RCC 7860 (cell line): ENCODE measurements at places on chromosomes 3 and 15.

DNA sequence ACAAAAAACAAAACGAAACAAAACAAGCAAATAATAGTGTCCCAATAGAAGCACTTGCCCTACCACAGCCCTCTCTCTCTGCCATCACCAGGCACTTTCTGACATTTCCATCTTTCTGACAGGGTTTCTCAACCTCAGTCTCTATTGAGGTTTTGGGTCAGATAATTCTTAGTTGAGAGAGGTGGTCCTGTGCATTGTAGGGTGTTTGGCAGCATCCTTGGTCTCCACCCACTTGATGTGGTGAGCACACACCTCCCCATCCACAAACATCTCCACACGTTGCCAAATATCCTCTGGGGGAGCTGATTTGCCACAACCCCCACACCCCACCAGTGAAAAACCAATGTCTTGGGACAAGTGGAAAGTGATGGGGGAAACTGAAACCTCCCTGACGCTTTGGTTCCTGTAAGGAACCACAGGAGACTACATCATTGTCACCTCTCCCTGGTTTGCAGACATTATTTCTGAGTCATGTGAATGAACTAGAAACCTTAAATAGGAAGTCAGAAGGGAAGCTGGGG is 733.7 kb upstream of the CFAP20DC start:
- DNase-seq: no peak

DNA sequence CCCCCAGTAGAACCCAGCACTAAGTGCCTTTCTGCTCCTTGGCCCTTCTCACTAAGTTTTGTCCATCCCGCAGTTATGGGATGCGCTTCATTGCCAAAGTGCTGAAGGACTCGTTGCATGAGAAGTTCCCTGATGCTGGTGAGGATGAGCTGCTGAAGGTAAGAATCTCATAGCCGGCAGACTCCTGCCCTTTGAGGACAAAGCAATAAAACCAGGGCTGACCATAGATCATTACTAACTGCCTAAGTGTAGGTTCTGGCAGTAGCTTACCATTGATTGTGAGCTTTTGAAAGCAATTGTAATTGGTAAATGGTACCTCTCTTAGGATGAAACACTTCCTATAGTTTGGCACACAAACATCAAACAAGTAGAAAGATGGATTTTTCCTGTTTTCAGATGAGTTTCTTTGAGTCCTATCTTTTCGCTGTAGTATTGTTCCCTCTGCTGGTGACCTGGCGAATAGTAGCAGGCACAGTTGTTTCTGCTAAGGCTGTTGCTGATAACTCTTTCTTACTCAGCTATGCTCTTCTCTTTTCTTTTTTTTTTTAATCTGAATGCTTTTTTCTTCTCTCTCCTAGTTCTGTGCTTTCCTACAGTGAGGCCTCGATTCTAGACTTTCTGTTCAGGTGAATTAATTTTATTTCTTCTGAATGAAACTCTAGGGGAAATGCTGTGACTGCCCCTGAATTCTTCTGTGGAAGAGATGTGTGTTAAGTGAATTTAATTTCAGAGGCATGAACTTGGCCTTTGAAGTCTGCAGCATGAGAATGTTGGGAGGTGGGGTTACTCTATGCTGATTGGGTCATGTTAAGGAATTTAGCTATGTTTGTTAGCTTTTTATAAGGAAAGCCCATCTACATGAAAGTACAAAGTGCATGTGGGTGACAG is 47.4 kb upstream of the CRTC3 start:
- peak; percentile 33 for DNase-seq

DNA sequence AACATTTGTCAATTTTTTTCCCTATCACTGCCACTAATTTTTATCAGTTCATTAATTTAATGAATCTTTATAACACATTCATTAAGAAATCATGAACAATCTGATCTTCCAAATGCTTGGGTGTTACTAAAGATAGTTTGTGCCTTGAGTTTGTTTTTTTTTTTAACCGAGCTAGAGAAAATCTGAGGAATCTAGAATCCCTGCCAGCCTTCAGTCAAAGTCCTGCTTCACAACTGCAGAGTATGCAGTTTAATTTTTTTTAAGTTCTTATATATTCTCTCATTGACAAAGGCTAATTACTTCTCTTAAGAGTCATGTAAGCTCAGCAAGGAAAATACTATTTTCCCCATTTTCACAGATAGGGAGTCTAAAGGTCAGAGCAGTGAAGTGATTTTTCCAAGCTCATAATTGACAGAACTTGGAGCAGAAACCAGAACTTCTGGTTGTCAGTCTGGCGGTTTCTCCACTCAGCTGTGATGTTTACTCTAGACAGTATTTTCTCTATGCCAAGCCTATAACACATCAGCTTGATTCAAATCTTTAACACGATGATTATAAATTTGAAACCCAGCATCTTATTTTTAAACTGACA is 55.7 kb downstream of the TNIK start:
- no peak for DNase-seq

GRCh38 chr3:127014536-127015281 is 31.8 kb downstream of the PLXNA1 start:
- DNase-seq: no peak

DNA sequence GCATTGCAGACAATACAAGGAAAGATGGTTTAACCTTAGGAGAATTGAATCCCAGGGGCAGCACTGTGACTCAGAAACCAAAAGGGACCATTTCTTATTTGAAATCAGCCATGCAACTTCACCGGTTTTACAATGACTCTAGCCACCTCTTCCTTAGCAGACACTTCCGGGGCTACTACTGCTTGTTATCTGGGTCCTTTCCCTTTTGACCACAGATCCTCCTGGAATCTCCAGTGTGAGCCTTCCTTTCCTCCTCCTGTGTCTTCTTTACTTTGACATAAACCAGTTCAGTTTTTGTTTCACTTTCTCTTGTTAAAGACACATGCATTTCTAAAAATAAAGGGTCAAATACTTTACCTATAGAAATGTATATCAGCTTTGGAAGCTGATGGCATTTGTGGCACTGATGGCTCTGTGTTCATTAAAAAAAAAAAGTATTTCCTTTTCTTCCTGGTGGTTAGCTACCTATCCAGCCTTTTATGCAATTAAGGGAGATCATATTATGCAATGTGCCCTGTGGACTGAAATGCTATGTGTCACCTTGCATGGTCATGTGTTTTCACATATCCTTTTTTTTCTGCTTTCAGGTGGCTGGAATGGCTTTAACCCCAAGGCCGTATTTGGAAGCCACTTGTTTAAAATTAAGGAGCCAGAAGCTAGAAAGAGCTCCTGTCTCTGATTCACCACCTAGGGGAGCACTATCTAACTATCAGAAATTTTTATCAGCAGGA is 296.2 kb downstream of the CHL1 start:
- no peak for DNase-seq

DNA sequence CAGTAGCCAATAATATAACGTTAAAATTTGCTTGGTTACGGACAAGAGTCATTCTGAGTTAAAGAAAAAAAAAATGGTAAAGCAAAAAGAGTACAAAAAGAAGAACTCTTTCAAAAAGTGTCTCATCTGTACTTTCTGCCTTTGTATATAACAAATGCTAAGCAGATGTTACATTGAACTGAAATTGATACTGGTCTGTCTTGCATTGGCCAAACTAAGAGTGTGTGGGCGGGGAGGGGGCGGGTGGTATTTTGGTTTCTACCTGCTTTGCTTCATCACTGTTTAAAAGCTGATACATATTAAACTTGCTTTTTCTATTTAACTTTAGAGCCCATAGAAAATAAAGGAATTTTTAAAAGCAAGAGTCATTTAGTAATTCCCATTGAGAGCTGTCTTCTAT is 215.0 kb upstream of the THBS1 start:
- no peak for DNase-seq

DNA sequence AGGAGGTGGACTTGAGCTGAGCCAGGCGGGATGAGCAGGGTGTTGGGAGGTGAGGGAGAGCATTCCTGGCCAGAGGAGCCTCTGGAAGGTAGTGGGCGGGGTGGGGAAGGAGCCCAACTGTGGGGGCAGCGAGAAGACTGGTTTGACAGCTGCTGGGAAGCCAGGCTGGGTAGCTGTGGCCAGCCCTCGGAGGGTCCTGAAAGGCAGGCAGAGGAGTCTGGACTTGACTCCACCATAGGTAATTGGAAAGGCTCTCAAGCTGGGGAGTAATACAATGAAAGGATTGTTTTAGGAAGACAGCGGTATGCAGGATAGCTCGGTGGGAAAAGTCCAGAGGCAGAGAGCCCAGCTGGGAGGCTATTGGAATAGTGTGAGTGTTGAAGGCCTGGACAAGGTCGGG is 17.2 kb downstream of the EPHB3 start:
- DNase-seq: no peak

DNA sequence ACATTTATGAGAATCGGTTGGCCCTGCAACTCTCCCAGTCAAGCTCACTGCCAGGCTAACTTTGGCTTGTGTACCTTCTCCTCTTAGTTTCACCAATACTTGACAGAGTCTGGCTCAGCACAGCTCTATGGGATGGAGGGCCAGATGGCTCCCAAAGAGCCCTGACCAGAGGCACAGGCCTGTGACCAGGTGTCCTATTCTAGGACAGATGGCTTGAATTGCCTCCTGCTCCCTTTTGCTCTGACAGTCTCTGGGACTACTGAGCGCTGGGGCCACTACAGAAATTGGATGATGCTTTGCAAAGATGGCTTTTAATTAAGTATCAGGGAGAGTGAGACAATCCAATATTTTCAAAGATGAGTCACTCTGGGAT is 10.3 kb upstream of the ARID3B start:
- no peak for DNase-seq

GRCh38 chr3:9861626-9862130 is 17.9 kb upstream of the RPUSD3 start:
- DNase-seq: no peak

GRCh38 chr15:40105517-40106202 is 3.0 kb downstream of the BMF start:
- DNase-seq: no peak

DNA sequence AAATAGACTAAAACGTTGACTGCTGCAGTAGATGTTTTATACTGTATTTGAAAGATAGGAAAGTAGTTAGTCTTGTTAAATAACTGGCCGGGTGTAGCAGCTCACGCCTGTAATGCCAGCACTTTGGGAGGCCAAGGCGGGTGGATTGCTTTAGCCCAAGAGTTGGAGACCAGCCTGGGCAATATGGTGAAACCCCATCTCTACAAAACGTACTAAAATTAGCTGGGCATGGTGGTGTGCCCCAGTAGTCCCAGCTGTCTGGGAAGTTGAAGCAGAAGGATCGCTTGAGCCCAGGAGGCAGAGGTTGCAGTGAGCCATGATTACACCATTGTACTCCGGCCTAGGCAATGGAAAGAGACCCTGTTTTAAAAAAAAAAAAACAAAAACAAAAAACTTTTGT is 60.5 kb upstream of the ULK4 start:
- no peak for DNase-seq

GRCh38 chr3:187777331-187777941 is 32.2 kb upstream of the BCL6 start:
- peak; percentile 76 for DNase-seq

DNA sequence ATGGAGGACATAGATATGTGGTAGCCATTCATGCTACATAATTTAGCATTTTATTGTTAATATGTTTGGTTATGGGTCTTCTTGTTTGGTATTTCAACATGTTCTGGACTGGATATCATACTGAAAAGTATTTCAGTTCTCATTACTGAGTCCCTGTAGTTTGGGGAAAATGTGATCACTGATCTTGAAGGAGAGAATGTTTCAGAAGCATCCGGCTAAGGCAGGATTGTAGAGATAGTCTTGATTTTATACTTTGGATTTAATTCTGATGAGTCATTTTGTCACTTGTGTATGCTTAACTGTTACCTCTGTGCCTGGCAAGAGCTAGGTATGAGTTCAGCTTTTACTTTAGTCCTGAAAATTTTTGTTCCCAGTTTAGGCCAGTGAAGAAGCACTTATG is 7.1 kb downstream of the CHD2 start:
- peak; percentile 55 for DNase-seq

DNA sequence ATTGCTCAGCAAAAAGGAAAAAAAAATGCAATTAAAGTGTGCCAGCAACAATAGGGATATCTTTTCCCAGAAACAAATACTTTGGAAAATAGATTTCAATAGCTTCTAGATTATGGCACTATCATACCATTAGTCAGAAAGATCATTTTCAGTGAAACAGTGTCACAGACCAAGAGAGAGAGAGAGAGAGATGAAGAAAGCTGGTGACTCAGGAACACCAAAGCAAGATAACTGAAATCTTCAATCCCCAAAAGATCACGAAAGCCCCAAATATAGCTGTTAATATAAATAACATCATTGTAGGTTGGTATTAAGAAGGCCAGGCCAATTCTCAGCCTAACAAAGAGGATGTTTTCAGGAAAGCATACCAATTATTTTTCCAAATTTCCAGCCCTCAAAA is 57.4 kb downstream of the ZIC4 start:
- DNase-seq: no peak

GRCh38 chr3:69052472-69052898 is 352 bp upstream of the TMF1 start:
- no peak for DNase-seq

DNA sequence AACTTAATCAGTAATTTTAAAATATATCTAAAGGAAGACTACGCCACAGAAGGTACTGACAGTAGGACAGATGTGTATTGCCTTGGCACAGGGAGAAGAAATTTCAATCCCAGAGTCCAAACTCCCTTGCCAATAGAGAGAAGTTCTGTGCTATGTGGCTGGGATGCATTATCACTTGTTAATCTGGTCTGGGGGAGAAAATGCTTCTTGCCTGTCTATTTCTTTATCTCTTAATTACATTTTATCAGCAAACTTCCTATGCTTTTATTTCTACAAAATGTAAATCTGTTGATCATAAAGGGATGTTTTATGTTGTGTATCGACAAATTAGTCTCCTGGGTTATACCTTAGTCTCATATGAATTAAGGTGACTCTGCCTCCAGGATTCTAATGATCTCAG is 21.7 kb downstream of the RBMS3 start:
- DNase-seq: no peak

DNA sequence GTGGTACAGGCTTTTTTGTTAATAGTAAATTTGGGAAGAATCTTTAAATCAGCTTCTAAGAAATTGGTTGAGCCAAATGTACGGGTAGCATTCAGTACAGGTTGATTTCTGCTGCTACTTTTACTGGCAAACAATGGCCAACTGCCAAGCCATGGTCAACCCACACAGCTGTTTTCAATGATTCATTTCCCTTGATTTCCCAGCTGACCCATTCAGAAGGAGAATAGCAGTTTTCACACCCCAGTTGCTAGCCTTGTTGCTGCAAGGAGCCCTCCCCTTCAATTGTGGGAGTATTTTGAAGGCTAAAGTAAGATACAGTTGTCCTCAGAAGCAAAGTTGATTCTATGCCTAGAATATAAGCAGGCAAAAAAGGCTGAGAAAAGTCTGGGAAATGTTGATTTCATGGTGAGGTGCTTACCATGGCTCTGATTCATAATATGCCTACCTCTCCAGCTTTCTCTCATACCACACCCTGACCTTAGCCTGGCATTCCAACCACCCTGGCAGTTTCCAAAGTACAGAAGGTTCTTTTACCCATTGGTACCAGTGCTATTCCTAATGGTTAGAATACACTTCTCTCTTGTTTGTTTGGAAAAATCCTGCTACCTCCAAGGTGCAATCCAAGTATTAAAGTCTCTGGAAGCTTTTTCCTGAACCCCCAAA is 320.3 kb upstream of the TGFBR2 start:
- peak; percentile 76 for DNase-seq
